ENCODE measurements at places on chromosomes 16 and 17.

DNA sequence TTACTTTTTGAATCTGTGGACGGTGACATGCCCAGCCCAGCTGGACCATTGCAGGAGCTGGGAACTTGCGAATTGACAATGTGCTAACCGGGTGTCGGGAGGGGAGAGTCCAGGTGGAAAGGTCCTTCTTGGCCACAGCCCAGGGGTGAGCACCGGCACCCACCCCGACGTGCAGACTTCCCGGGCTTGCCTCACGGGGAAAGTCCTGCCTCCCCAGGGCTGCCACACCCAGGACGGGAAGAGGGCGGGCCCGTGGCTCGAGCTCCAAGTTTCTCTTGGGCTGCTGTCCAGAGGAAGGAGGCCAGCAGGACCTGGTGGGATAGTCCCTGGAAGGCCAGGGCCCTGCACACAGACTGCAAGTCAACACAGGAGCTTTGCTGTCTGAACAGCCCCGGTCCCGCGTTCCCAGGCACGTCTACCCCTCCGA lies 17.7 kb downstream of the CARD14 start:
- DNase-seq = no peak

- DNase-seq = no peak
Measured at GRCh38 chr17:81916234-81917001, 1.6 kb downstream of the SIRT7 start.

DNA sequence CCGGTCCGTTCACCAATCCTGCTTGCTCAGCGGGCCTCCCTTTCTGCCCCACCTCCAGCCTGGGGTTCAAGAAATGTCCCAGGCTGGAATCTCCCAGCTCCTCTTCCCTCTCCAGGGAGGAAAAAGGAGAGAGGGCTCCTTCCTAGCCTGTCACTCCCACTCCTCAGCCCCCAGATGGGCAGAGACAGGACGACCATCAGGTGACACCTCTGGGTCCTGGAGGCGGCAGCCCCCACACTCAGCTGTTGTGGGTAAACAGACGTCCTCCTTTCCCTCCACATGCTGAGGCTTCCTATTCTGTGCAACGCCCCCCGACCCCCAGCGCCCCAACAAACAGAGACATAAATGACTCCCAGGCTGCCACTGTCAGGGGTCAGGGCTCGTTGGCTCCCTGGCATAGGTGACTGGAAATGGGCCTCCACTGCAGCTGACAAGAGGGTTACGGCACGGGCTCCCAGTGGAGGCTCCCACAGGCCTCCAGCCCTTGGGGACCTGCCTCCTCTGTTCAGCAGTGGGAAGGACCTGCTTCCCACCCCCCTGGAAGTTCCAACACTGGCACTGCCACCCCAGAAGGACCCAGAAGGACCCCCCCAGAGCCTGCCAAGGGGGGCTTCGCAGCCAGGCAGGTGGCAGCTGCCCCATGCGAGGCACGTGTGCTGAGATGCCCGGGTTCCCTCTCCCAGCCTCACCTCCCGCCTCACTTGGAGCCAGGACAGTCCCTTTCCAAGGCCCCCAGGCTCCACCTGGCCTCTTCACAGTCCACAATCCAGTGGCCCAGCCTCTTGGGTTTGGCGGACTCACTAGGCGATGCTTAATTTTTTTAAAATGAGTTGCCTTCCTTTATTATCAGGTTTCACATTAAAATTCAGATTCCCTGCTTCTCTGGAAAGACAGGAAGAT lies 232.3 kb downstream of the KATNIP start:
- DNase-seq = no peak

DNA sequence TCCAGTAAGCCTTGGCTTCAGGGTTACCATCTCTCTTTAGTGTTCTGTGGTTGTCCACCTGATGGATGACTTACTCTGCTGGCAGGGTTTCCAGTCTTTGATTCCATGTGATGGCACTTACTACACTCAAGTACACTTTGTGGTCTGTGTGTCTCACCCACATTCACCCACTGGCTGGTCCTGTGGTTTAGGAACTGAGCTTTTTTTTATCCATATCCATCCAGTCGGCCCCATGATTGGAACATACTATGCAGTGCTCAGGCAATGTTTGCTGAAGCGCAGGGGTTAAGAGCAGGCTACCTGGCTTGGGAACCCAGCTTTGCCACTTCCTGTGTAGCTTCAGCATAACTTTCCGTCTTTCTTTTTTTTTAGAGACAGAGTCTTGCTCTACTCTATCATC lies 2.8 kb upstream of the FUS start:
- peak; percentile 88 for DNase-seq

DNA sequence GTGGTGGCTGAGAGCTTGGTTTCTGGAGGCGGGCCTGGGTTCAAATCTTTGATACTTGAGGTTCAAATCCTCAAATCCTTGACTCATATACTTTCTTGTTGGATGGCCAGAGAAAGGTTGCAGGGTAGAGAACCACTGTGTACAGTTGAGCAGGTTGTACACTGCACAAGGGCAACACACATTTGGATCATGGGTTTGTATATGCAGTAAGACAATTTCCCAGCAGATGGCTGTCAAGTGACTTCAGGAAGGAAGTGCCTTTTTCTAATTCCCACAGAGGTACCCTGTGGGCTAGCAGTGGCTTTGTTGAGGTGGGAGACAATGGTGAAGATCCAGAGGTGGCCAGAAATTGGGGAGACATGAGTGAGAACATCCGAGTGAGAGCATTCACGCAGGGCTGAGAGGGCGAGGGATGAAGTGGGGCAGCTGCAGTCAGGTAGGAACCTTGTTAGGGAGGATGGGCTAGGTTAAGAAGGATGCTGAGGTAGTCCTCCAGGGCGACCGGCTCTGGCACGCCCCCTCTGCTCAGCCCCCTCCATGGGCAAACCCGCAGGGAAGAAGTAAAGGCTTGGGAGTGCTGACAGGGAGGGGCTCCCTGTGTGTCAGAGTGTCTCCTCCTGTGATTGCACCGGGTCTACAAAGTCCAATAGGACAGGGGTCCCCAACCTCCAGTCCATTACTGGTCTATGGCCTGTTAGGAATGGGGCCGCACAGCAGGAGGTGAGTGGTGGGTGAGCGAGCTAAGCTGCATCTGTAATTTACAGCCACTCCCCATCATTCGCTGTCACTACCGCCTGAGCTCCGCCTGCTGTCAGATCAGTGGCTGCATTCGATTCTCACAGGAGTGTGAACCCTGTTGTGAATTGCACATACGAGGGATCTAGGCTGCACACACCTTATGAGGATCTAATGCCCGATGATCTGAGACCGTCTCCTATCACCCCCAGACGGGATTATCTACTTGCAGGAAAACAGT lies 2.7 kb downstream of the C16orf89 start:
- no peak for DNase-seq

GRCh38 chr17:18362698-18363100 lies 651 bp downstream of the SHMT1 start:
- no peak for DNase-seq

DNA sequence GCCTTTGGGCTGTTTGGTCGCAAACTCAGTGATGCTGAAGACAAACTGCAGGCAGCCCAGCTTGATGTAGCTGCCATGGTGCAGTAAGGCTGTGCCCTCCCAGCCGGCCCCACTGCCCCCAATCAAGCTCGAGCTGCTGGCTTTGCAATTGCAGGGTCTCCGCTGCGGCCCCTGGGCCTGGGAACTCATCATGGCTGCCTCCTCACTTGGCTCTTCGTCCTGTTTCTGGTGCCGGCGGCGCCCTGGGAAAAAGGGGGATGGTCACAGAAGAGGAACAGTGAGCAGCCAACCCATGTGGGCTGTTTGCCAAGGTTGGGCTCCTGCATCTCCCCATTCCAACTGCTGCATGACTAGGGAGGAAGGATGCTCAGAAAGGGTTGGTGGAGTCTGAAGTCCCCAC lies 3.4 kb upstream of the DHRS13 start:
- DNase-seq = no peak

GRCh38 chr17:74795327-74796020 lies 19.3 kb upstream of the NAT9 start:
- DNase-seq = no peak

GRCh38 chr16:49597796-49598195 lies 224.2 kb downstream of the C16orf78 start:
- no peak for DNase-seq

GRCh38 chr17:43599835-43600234 lies 53.7 kb upstream of the ETV4 start:
- DNase-seq = no peak

DNA sequence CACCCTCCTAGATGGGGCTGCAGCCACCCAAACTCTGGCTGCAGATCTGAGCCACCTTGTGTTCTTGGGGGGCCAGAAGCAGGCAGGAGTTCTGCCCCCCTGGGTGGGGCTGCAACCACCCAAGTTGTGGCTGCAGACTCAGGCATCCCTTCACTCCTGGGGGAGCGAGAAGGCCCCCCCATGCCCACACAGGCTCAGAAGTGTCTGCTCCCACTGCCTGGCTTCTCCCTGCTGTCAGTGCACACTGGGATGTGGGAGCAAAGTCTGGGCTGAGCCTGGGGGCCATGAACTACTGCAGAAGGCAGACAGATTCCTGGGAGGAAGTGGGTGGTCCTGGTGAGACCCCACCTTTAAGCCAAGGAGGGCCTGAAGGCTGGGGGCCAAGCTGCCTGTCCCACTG lies 13.0 kb downstream of the MT1X start:
- DNase-seq = no peak

GRCh38 chr16:81737885-81738536 lies 41.1 kb upstream of the PLCG2 start:
- peak; percentile 71 for DNase-seq

DNA sequence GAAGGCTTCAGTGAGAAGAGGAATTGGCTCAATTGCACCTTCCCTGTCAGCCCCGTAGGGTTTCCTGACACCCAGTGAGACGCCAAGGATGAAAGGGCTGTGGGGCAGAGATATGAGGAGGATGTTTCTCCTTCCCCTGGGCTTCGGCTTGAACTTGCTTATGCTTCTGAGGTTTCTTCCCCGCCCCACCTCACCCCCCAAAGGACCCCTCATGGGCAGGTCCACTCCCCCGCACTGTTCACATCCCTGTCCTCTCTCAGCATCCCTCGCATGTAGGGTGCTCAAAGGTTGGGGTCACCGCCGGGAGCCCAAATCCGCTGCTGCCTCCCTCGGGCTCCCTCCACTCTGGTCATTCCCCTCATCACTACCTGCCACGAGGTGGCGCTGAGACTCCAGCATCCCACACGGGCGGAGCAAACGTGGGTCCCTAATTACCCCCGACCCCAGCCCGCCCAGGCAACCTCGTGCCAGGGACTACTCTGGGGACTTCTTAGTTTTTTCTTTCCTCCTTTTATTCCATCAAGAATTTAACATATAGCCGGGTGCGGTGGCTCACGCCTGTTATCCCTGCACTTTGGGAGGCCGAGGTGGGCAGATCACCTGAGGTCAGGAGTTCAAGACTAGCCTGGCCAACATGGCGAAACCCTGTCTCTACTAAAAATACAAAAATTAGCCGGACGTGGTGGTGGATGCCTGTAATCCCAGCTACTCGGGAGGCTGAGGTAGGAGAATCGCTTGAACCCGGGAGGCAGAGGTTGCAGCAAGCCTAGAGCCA lies 3.3 kb upstream of the TRARG1 start:
- no peak for DNase-seq

DNA sequence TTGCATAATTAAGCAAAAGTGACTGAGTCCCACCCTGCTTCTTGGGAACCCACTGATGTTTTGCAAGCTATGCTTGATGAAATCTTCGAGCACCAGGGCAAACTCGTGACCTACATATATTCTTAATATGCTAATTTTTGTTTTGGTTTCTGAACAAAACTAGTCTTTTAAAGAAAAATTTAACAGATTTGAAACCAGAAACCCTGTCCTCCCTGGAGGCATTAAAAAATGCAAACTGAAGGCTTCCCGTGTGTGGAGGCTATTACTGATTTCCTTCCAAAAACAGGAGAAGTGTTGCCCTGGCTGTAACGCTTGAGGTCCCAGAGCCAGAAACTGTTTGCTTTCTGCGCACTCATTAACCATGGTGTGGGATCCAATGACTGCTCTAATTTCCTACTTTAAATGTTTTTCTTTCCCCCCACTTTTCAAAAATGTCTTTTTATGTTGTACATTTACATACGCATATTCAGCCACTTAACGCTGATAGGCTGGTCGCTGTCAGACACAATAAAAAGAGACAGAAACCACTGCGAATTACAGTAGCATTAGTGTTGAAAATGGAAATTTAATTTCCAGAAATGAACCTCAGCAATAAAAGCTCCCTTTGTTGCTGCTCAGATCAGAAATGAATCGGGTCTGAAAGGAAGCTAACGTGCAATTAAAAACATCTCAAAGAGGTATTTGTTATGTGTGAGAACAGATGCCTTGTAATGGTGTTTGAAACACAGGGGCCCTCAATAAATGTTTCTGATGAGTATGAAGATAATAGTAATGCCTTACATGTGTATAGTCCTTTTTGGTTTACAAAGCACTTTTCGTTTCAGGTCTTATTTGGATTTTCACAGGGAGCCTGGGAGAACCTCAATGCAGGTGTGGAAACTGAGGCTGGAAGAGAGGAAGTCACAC lies 39.9 kb upstream of the IRX6 start:
- DNase-seq = no peak

DNA sequence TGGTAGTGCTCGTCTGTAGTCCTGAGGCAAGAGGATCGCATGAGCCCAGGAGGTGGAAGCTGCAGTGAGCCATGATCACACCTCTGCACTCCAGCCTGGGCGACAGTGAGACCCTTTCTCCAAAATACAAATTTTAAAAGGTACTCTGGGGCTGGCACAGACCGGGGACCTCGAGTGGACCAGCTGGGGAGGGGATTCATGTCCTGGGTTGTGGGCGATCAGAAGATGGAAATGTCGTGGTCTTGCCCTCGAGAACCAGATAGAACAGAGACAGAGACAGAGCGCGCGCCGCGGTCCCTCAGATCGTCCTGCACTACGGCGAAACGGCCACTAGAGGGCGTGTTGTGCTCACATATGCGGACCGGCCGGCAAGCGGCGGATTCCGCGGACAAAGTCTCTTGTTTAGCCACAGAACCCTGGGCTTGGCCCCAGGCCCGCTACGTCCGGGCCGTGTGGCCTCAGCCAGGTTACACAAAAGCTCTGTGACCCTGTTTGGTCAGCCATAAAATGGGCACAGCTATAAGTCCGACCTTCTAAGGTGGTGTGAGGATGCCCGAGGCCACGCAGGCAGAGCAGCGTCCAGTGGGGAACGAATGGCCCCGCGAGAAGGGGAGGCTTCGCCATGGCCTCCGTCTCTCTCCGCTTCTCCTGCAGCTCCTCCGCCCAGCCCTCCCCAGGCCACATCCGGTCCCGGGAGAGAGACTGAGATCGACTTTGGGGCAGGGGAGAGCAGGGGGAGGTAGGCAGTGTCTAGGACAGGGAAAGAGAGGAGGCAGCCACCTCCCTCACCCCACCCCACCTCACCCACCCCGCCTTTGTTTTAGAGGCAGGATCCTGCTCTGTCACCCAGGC lies 14.6 kb upstream of the SBK1 start:
- peak; percentile 51 for DNase-seq

Measured in NCI-H2029 (cell line).